ENCODE measurements at places on chromosomes 16 and 17.
A peak's percentile ranks its signal among the peaks of the same experiment; 100 is the strongest.

DNA sequence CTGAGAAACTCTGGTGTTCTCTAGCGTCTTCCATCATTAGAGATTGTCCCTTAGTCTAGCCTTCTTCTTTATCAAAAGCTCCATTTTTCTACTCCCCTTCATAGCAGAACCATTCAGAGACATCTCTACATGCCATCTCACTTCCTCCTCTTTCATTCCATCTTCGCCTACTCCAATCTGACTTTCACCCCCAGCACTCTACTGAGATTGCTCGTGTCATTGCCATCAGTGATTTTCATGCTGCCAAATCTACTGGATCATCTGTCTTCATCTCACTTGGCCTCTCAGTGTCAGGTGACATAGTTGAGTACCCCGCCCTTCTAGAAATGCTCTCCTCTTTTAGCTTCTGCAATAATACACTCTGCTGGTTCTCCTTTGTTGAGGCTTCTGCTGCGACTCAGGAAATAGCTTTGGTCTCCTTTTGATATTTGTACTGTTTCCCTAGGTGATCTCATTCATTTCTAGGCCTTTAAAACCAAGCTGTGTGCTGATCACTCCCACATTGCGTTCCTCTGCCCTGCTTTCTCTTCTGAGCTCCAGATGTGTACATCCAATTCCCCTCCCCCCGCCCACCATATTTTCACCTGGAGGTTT is 119.1 kb downstream of the FTO start:
- peak; percentile 21 for DNase-seq

GRCh38 chr17:52145476-52145875 is 13.0 kb downstream of the CA10 start:
- DNase-seq = no peak

DNA sequence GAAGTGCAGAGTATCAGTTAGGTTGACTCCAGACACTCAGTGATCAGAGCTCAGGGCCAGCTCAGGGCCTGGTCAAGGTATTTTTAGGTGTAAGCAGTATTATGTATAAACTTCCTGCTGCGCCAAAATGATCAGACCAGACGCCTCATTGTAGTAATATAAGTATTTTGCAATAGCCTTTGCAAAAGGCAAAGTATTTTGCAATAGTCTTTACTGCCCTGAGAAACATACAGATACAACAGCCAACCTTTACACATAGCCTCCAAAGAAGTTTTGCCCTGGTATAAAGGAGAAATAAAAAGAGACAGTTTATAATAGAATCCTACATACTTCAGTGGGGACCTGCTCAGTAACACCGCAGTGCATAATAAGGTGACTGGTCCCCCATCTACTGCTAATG is 333.0 kb upstream of the EEF2KMT start:
- DNase-seq = no peak

DNA sequence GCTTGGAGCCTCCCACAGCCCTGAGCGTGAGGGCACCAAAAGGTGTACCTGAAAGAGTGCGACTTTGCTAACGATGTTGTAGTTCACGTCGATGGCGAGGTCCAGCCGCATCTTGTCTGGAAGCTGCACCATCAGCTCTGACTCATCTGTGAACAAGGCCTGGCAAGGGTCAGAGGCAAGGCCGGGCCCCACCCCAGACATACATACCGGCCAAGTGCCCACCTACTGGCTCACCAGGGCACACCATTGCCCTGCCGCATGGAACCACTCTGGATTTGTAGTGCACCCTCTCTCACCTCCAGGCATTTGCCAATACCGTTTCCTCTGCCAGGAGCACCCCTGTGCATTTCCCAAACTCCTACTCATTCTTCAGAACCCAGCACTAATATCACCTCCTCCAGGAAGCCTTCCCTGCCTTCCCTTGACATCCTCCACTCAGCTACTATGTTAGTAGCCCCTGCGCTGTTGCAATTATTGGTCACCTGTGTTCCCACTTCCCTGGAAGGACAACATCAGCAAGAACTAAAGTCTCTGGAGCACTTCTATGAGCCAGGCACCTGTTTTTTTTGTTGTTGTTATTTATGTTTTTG is 69.4 kb downstream of the CNGB1 start:
- DNase-seq = no peak

- no peak for DNase-seq
Measured at GRCh38 chr17:44308865-44309264, 464 bp downstream of the RUNDC3A start.

- DNase-seq = peak; percentile 92
Measured at GRCh38 chr17:80833952-80834892, 157.4 kb upstream of the CHMP6 start.

DNA sequence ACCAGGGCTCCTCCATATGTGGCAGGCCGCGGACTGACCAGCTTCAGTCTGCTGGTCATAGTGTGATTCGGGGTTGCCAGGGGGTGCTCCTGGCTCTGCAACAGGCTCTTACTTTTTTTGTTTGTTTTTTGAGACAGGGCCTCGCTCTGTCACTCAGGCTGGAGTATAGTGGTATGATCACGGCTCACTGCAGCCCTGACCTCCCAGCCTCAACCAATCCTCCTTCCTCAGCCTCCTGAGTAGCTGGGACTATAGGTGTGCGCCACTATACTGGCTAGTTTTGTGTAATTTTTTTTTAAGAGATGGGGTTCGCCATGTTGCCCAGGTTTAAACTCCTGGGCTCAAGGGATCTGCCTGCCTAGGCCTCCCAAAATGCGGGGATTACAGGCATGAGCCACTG is 11.8 kb upstream of the KCNH6 start:
- DNase-seq = no peak

DNA sequence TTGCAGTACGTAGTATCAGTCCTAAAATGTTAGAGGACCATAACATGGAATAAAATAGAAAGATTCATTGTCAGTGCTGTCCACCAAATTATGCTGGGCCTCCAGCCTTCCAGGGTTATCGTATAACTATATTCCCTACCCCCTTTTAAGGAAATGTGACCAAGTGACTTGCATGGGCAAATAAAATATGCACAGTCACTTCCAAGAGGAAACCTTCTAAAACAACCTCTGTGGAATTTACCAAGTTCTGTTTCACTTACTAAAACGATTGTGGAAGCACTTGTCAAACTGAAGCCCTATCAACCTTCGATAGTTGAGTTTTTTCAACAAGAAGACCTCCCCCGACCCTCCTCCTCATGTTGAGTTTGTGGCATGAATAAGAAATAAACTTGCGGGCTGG is 345.4 kb upstream of the C16orf82 start:
- no peak for DNase-seq

DNA sequence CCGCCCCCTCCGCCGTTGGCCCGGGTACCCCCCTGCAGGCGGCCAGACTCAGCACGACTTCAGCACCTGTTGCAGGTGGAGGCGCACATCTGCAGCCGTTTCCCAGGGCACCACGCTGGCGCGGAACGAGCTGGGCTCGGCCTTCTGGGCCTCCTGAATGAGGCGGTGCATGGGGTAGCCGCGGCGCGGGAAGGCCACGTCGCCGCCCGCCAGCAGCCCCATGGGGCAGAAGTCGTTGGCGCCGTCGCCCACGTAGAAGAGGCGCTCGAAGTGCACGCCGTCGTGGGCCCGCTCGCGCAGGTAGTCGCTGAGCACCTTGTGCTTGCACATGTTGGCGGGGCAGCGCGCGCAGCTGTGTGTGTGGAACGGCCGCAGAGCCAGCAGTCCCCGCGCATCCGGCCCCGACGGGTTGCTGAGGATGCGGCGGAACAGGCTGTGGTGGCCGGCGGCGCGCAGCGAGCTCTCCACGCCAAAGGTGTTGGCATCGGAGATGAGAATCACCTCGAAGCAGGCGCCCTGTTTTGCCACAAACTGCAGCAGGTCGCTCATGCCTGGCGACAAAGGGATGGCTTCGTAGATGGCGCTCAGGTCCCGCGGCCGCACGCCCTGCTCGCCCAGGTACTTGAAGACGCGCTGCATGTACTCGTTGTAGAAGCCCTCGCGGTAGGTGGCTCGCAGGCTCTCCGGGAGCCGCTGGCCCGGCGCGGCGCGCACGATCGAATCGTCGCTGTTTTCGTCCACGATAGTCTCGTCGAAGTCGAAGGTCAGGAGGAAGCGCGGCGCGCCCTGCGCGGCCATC is 6.2 kb downstream of the PHOSPHO1 start:
- no peak for DNase-seq

- no peak for DNase-seq
Measured at GRCh38 chr17:77869041-77869599, 89.4 kb upstream of the TNRC6C start.

- no peak for DNase-seq
Measured at GRCh38 chr16:67243481-67243880, 3.8 kb downstream of the FHOD1 start.

DNA sequence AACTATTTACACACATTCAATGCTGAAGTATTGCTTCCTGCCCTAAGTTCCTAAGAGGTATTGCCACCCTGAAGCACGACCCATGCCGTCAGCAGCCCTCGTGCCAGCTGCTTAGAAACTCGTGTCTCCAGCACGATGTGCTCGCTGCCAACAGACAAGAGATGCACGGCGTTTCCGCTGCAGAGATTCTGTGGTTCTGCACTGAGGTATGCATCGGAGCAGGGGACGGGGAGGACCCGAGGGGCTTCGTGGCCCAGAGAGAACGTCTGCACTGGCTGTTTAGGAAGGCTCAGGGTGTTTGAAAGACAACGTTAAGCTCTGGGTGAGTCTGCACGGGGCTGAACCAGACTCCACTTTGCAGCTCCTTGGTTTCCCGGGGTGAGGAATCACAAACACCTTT is 82.7 kb upstream of the CREBBP start:
- no peak for DNase-seq

GRCh38 chr17:82772026-82772425 is 20.2 kb downstream of the TBCD start:
- no peak for DNase-seq

GRCh38 chr17:81416612-81417011 is 21.4 kb downstream of the BAHCC1 start:
- no peak for DNase-seq

GRCh38 chr17:70109497-70109896 is 34.5 kb downstream of the KCNJ16 start:
- DNase-seq = no peak

DNA sequence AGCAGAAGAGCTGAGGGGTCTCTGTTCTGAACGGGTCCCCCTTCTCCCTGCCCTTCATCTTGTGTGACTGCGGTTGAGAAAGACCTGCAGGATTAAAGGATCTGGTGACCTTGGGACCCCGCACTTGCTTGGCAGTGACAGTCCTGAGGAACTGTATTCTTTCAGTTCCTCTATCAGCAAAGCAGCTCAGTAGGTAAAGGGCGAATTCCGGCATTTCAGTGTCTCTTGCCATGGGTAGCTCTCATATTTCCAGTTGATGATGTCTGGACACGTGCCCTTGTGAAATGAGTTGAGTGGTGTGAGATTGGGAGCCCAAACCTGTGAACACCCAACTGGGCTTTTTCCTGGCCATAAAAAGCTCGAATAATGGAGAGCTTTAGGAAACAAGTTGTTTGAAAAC is 135.7 kb downstream of the PRKCA start:
- DNase-seq = no peak

GRCh38 chr16:12411516-12411915 is 392.2 kb downstream of the CPPED1 start:
- no peak for DNase-seq

GRCh38 chr17:63740464-63741142 is 996 bp downstream of the STRADA start:
- DNase-seq = peak; percentile 11

DNA sequence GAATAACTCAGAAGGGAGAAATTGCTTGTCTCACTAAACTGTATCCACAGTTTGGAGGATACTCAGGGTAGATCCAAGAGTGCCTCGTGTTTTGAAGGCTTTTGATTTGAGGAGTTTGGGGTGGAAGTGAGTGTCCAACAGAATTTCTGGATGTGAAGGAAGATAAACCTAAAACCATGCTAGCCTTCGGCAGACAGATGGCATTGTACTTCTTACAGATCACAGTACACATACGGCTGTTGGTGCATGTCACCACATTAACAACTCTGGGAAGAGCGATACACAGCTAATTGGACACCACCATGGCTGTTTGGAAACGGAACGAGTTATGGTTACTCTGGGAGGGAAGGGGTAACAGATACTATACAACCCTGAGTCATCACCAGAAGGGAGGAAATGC is 420.4 kb downstream of the GRIN2A start:
- no peak for DNase-seq

DNA sequence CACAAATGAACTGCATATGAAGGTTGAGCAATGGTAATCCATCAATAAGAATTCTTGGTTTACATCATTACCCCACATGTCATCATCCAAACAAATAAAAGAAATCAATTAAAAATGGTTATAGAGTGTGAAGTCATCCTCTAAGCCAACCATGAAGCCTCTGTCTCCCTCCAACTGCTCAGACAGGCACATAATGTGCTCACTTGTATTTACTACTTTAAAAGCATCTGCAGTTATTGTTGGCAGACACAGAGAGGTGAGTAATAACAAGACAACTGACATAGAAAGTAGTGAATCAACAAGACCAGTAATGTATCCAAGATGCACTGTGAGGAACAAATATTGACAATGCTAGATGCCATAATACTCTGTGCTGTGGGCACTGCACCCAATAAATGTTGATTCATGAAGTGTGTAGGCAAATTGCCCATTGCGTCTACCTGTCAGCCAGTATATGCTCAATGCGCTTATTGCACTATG is 20.0 kb downstream of the ADAMTS18 start:
- DNase-seq = no peak

DNA sequence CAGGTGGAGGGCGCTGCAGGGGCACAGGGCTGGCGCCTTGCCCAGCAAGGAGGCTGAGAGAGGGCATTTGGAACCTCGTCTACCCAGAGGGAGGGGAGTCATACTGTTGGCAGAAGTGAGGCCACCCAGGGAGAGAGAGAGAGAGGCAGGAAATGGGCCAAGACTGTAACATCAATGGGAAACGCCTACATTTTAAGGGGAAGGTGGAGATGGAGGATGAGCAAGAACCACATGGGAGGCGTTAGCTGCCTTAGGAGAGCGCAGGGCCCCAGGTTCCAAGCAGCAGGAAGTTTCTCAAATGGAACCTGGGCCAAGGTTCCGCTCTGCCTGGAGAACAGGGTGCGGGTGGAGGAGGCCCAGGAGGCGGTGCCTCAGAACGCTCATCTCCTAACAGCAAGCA is 2.7 kb upstream of the WFDC1 start:
- DNase-seq = no peak

GRCh38 chr17:68572138-68572842 is 28.9 kb downstream of the FAM20A start:
- no peak for DNase-seq

GRCh38 chr17:18102640-18103039 is 5.9 kb upstream of the MYO15A start:
- no peak for DNase-seq

DNA sequence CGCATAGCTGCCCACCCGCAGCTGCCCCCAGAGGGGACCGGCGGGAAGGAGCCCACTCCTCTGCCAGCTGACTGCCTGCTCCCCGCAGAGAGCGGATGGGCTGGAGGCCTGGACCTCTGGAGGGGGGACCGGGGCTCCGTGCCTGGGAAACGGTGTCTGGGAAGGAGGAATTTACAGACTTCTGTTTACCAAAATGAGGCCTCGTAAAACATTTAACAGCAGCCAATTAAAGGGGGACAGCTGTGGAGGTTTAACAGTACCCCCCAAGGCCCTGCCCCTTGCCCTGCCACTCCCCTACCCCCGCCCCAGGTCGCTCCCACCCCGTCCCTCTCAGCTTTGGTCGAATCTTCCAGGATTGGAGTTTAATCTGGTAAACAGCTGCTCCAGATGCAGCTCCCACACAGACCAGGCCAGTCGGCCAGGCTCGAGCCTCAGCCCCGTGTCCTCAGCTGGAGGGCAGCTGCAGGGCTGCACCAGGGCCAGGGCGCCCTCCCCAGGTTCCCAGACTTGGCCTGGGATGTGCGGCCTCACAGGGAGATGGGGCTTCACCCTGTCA is 41.1 kb downstream of the BAHCC1 start:
- peak; percentile 34 for DNase-seq

Data from AG20443 (cell line).